ENCODE measurements at places on chromosomes 5 and 9. TPM values are rescaled to one million over a fixed set of nuclear protein-coding genes. Genes with fewer than 3 reads are reported as not detected.

NUTM2G gene
- total RNA-seq = not detected

MSX2 gene
- 1.9 TPM for total RNA-seq

ARHGEF28 gene
- 3.5 TPM for total RNA-seq

NDFIP1 gene
- total RNA-seq = 54.3 TPM

DNA sequence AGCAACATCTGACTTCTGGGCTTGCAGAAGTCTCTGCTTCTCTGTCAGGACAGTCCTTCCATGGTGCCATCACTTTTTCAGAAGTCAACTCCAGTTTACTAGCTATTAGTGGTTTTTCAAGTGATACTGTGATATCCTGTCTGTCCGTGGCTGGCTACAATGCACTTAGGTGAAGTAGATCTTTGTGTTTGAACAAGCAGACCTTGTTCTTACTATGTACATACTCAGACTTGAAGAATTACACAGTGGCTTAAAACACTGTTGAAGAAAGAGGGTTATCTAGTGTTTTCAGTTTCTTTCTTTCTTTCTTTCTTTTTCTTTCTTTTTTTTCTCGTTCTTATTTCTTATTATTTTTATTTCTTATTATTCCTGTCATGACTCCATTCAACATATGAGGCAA is 228.7 kb downstream of the NTRK2 start:
- DNase-seq = no peak

Data from left ventricle myocardium superior (tissue), 1 donor.